ENCODE measurements at places on chromosomes 6 and 20. TPM values are rescaled to one million over a fixed set of nuclear protein-coding genes. Genes with fewer than 3 reads are reported as not detected.

Gene SLC52A3
- not detected for total RNA-seq

Gene HLA-DPB1
- total RNA-seq = 166 TPM

Gene MTRF1L
- 24.7 TPM for total RNA-seq

Gene WFDC10B
- total RNA-seq = not detected
